ENCODE measurements at places on chromosomes 3 and 15. TPM values are rescaled to one million over a fixed set of nuclear protein-coding genes. Genes with fewer than 3 reads are reported as not detected.

DNA sequence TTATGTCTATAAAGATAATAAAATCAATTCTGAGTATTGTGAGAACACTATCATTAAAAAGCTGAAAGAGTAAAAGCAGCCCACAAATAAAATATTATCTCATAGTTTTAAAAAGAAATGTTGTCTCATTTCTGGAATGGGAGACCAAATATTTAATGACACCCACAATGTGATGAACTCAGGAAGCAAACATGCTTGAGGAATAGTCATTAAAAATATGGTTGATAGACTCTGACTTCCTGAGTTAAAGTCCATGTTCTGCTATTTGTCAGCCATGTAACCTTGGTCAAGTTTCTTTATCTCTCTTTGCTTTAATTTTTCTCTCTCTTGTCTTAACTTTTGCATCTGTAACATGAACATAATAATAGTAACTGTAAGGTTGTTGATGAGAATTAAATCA lies 35.5 kb upstream of the CHMP2B start:
- no peaks in the 10 kb centered on the region for H3K27me3 ChIP-seq
- H3K27ac ChIP-seq = no peak overlapping the region
- no peak for DNase-seq

DNA sequence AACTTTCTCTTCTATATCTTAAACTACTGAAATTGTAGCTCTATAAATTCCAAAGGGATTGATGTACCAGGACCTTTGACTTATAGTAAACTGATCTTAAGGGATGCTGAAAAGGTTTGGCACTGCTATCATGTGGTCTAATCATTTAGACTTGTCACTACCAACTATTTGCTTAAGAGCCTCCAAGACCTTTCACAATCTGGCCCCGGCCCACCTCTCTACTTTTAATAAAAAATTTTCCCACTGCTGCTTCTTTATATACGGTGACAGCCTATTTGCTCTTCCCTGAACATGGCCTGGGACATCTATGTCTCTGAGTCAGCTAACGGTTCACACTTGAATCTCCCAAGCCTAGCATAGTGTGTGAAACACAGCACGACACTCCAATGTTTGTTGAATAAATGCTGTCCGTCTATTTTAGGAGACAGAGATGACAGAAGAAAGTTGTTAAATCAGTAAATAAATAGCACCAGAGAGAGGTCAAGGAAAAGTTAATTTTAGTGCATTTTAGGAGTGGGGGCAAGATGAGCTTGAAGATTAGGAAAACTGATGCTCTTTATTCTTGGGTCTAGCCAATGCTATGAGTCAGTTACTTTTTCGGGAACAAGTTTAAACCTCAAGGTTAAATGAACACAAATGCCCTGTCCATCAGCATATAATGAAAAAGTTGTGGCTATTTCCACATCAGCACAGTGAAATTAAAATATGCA lies 212.9 kb downstream of the TIGIT start:
- peaks cover 23% of the 10 kb centered on the region for H3K4me1 ChIP-seq
- DNase-seq = no peak
- H3K36me3 ChIP-seq = no peaks in the 10 kb centered on the region
- no peaks in the 10 kb centered on the region for H3K27me3 ChIP-seq

GRCh38 chr15:28110481-28110881 lies 11.4 kb upstream of the OCA2 start:
- DNase-seq = no peak
- peaks cover 37% of the 10 kb centered on the region for H3K4me1 ChIP-seq
- no peak overlapping the region for H3K4me3 ChIP-seq
- H3K27ac ChIP-seq = peak overlapping the region; percentile 63
- peaks cover 36% of the 10 kb centered on the region for H3K36me3 ChIP-seq
- H3K27me3 ChIP-seq = peaks cover 18% of the 10 kb centered on the region

DNA sequence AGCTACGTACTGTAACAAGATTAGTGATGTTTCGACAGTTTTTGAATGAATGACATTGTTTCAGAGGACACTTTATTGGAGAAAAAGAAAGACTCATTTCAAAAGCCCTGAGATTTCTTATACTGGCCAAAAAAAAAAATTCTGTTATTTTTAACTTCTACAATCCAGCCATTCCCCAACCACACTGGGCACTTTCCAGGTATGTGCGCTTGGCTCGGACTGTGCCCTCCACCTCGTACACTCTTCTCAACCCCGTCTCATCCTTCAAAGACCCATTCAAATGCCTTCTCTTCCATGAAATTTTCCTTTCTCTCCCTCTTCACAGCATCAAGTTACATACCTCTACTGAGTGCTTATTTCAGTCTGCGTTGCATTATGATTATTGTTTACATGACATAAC lies 328.5 kb upstream of the SOX2 start:
- H3K27ac ChIP-seq = no peak overlapping the region
- no peaks in the 10 kb centered on the region for H3K36me3 ChIP-seq
- no peak for DNase-seq
- H3K4me3 ChIP-seq = no peak overlapping the region
- no peaks in the 10 kb centered on the region for H3K27me3 ChIP-seq

DNA sequence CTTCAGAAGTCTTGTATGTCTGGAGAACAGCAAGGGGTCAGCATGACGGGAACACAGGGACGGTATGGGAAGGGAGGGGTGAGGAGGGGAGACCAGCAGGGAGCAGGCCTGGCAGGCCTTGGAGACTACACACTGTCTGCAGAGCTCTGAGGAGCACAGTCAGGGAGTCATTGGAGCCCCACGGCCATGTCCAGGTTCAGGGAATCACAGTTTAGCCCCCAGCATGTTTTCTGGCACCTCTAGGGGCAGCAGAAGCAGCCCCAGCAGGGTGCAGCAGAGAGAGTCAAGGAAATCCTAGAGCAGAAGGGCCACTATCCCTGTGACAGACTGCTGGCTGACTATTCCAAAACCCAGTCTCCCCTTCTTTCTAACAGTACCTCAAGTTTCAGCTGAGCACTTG lies 3.2 kb downstream of the LAMP3 start:
- no peak overlapping the region for H3K27ac ChIP-seq
- no peaks in the 10 kb centered on the region for H3K36me3 ChIP-seq
- H3K4me3 ChIP-seq = no peak overlapping the region
- no peak for DNase-seq
- H3K27me3 ChIP-seq = peaks cover 34% of the 10 kb centered on the region

- no peaks in the 10 kb centered on the region for H3K36me3 ChIP-seq
- peak overlapping the region; percentile 55 for H3K4me3 ChIP-seq
- no peaks in the 10 kb centered on the region for H3K27me3 ChIP-seq
- H3K27ac ChIP-seq = no peak overlapping the region
Observed at GRCh38 chr3:128994581-128995546, 988 bp upstream of the CFAP92 start.

- H3K4me3 ChIP-seq = no peak overlapping the region
- DNase-seq = no peak
- peaks cover 16% of the 10 kb centered on the region for H3K4me1 ChIP-seq
- H3K27me3 ChIP-seq = no peaks in the 10 kb centered on the region
Observed at GRCh38 chr3:189806171-189806951, 175.2 kb downstream of the TP63 start.

GRCh38 chr15:88388686-88389085 lies 78.5 kb downstream of the MRPL46 start:
- no peaks in the 10 kb centered on the region for H3K4me1 ChIP-seq
- no peaks in the 10 kb centered on the region for H3K27me3 ChIP-seq
- no peak overlapping the region for H3K27ac ChIP-seq
- DNase-seq = no peak
- no peaks in the 10 kb centered on the region for H3K36me3 ChIP-seq
- H3K4me3 ChIP-seq = no peak overlapping the region

GRCh38 chr3:166123576-166123975 lies 286.4 kb upstream of the BCHE start:
- H3K27ac ChIP-seq = no peak overlapping the region
- H3K27me3 ChIP-seq = no peaks in the 10 kb centered on the region
- H3K4me1 ChIP-seq = no peaks in the 10 kb centered on the region
- no peak overlapping the region for H3K4me3 ChIP-seq
- no peaks in the 10 kb centered on the region for H3K36me3 ChIP-seq
- no peak for DNase-seq

DNA sequence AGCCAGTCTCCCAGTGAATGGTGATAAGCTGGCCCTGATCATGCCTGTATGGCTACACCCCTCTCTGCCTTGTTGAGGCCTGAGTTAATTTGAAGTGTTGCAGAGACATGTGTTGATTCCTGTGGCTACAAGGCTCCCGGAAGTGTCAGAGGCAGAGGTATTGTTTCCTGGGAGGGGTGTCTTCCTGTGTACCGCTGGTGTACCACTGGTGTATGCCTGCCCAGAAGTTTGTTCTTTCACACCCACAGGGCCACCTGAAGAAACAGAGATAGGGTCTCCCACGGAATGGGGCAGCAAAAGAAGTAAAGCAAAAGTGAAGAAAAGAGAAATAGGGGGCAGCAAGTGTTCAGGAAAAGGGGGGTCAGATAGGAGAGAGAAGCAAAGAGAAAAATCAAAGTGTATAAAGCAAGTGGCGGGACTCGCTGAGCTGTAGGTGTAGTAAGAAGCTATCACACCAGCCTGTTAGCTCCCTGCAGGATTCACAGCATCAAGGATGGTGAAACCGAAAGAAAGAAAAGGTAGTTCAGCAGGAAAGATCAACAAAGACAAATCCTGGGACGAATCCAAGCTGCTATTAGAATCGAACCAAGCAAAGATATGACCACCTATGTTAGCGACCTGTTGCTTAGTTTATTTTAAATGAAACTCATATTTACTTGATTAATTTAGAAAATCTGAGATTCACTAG lies 36.6 kb upstream of the CD47 start:
- H3K27ac ChIP-seq = no peak overlapping the region
- no peak overlapping the region for H3K4me3 ChIP-seq
- peaks cover 10% of the 10 kb centered on the region for H3K4me1 ChIP-seq
- H3K36me3 ChIP-seq = no peaks in the 10 kb centered on the region
- H3K27me3 ChIP-seq = no peaks in the 10 kb centered on the region

- no peak overlapping the region for H3K27ac ChIP-seq
- DNase-seq = no peak
- H3K36me3 ChIP-seq = peaks cover 39% of the 10 kb centered on the region
Observed at GRCh38 chr15:73578026-73578425, 55.2 kb downstream of the NPTN start.

DNA sequence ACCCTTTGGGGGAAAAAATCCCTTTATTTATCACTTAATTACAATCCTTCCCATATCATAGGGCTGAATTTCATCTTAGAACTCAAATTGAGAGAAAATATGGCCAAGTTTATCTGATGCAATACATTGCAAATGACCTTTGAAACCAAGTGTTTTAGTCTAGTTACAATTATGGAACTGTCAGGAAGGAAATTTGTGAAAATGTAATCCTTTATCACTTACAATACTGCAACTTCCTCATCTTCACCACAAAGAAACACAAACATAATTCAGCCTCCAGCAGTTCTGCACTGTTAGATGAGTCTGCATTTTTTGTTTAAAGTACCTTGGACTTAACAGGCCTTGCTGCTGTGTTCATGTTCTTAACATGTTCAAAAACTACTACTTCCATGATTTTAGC lies 4.6 kb downstream of the CCPG1 start:
- no peak for DNase-seq
- H3K4me3 ChIP-seq = no peak overlapping the region
- peak overlapping the region; percentile 19 for H3K27ac ChIP-seq
- H3K27me3 ChIP-seq = no peaks in the 10 kb centered on the region

KY gene
- 0.33 TPM for total RNA-seq

AADACL2 gene
- total RNA-seq = not detected

DGKG gene
- 75.0 TPM for total RNA-seq
